ENCODE measurements at places on chromosomes 11 and 22. TPM values are rescaled to one million over a fixed set of nuclear protein-coding genes. Genes with fewer than 3 reads are reported as not detected.

- DNase-seq = peak; percentile 83
Observed at GRCh38 chr11:62398011-62398994, 20.5 kb upstream of the SCGB1A1 start.

- no peak for DNase-seq
Observed at GRCh38 chr11:108196901-108197300, 25.5 kb downstream of the NPAT start.

Gene SCGB1A1
- not detected for total RNA-seq

Gene TRIM3
- 35.5 TPM for total RNA-seq

Data from aorta (tissue), 5 donors.